ENCODE measurements at places on chromosomes 7 and 10.

- DNase-seq = no peak
Measured at GRCh38 chr7:76315364-76315763, 12.9 kb downstream of the HSPB1 start.

DNA sequence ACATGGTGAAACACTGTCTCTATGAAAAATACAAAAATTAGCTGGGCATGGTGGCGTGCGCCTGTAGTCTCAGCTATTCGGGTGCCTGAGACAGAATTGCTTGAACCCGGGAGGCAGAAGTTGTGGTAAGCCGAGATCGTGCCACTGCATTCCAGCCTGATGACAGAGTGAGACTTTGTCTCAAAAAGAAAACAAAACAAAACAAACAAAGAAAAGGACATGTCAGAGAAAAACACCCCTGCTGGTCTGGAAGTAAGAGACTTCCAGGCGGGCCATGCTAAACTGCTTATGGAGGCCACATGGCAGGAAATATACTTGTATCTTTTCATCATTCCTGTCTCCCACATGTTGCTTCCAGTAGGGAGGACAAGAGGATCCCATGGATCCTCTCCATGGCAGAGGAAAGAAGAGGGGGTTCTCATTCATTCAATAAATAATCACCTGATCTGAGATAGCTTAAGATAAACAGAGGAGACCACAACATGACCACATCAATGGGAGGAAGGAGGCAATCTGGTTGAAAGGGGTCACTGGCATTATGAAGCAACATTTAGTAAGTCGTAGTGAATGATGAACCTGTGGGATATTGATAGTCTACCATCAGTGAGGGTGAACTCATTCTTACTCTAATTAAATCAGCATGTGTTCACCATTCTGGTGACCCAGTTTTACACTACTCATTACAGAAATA lies 60.5 kb upstream of the ZNF138 start:
- DNase-seq = no peak

- DNase-seq = no peak
Measured at GRCh38 chr7:74141705-74142104, 32.5 kb upstream of the EIF4H start.

GRCh38 chr7:2013381-2014311 lies 219.1 kb downstream of the MAD1L1 start:
- no peak for DNase-seq

DNA sequence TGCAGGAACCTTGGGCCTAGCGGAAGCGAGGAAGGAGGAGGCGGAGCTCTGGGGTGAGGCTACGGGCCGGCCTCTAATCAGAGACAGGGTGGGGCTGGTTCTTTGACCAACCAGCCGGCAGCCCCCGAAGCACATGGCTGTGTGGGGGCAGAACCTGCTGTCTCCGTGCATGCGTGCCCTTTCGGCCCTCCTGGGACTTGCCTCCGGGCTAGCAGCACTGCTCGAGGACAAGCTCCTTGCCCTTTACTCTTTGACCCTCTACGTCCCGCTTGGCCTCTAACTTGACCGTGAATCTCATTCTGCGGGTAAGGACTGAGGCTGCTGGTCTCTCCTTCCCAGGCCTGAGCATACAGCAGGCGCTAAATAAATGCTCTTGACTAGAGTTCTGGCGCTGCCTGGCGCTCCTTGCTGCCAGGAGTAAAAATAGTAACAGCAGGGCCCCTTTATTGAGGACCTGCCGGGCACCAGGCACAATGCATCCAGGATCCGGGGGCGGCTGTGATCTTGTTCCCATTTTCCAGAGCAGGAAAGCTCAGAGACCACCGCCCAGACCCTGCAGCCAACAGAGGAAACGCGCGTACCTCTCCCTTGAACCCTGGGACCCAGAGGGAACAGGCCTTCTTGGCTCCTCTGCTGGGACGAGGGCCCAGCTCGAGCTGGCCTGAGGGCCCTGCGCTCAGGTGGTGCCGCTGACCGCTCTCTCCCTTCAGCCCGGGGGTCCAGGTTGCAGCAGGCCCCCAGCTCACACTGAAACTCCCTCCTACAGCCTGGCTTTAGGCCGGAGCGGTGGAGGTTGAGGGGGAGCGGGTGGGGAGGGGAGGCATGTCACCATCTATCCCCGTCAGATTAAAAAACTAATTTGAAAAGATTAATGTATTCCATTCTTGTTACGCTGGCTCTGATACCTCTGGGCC lies 2.7 kb upstream of the COMTD1 start:
- DNase-seq = no peak

GRCh38 chr7:159098424-159098786 lies 46.3 kb downstream of the VIPR2 start:
- no peak for DNase-seq

GRCh38 chr7:116236020-116236630 lies 25.8 kb downstream of the TES start:
- DNase-seq = no peak

GRCh38 chr7:40535678-40536077 lies 400.9 kb downstream of the SUGCT start:
- no peak for DNase-seq

- no peak for DNase-seq
Measured at GRCh38 chr7:135380351-135380750, 129.6 kb downstream of the CNOT4 start.

DNA sequence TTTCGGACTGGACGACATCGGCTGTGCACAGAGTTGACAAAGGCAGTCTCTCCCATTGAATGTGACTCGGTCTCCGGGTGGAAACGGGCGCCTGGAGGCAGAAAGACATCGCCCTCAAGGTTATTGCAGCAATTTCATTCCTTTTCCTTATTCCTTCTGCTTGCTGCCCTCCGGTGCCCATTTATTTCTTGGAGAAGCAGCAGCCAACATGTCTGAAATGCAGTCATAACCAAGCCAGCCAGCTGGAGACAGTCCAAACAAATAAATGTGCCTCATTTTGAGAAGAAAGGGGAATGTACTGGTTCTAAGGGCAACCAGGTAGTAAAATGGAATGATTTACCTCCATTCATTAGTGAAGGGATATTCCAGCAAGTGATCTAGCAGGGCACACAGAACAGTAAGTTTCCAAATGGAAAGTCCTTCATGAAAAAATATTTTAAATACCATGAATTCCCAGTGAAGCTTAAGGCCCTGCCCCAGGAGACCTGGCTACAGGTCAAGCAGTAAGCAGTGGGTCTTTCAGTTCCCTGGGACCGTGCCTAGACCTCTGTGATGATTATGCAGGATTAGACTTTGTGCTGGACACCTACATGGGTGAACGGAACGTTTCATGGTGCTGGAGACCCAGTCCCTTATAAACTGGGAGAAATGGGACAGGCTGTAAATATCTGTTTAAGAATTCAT lies 86.6 kb downstream of the ABLIM1 start:
- DNase-seq = no peak

GRCh38 chr7:86600506-86601290 lies 43.0 kb upstream of the GRM3 start:
- DNase-seq = no peak

GRCh38 chr7:28688174-28688573 lies 270.0 kb downstream of the TRIL start:
- DNase-seq = no peak

- DNase-seq = no peak
Measured at GRCh38 chr10:77770868-77771175, 133.2 kb upstream of the KCNMA1 start.

Measured in stimulated activated CD8-positive, alpha-beta memory T cell treated with anti-CD3 and anti-CD28 coated beads, Interleukin-15, amount 100 ng/mL, for 24 hours (primary cell).